ENCODE measurements at places on chromosomes 7 and 10. TPM values are rescaled to one million over a fixed set of nuclear protein-coding genes. Genes with fewer than 3 reads are reported as not detected.

DNA sequence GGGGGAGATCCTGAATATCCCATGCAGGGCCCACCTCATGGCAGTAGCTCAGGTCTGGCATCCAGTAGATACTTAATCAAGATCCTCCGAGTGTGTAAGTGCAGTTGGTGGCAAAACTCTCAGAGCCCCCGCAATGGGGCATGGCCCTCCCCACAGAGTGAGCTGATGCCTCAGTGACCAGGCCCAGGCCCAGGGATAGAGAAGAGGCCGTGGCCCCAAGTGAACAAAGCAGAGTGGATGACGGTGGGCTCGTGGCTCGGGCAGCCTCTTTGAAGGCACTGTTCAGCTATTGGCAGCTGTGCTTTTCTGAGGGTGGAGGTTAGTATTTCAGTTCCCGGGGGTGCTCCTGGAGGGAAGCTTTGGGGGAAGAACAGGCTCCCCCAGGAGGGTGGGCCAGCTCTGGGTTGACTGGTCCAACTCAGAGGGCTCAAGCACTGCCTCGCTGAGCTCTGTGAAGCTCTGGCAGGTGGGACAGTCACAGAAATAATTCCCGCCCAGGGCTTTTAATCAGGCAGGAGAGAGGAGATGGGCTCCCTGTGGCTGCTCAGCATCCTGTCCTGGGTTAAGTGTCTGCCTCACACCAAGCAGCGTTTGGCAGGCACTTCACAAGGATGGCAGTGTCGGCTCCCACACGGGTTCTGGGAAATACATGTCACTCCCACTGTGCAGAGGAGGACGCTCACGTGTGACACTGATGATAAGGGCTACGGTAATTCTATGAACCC is 583.6 kb downstream of the TCERG1L start:
- no peak for DNase-seq

DNA sequence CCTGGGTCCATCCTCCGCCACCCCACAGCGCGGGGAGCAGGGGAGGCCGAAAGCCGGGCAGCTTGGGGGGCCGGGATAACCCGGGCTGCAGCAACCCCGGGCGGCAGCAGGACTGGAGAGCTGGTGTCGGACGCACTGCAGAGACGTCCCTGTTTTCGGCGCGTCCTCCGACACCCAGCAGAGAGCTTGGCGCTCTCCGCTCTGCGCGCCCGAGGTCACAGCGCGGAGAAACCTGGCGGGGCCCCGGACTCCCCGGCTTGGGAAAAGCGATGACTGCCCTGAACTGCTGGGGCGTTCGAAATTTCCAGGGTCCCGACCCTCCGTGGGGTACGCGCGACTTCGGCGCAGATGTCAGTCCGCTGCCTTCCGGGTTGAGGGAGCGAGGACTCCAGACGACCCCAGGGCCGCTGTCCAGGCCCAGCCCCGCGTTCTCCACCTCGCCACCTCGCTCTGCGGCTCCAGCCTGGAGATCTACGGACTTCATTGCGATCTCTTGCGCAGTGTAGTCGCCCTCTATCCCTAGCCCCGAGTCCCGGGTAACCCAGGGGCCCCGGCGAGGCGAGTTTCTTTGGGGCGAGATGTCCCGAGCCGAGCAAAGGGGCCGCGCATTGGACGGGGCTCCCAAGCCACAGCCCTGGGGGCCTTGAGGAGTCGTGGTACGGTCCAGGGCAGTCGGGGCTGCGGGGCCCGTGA is 617 bp upstream of the FOXI2 start:
- DNase-seq: no peak

- DNase-seq: no peak
These were observed 203.4 kb downstream of the RAPGEF5 start for GRCh38 chr7:22153432-22154142.

GRCh38 chr7:88331322-88331721 is 24.6 kb upstream of the STEAP4 start:
- no peak for DNase-seq

DNA sequence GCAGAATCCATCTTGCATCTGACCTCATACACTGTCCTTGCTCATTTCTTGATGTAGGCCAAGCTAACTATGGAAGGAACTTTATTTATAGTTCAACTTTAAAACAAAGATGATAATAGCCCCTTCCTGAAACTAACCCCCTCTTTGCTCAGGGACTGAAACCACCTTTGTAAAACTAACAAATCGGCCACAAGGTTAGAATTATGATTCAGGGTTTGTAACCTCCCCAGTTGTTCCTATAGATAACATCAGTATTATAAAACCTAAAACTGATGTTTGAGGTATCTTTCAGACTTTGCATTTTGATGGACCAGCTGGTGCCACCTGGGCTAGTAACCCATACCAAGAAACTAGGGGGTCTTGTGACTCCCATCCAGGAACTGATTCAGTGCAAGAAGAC is 143.4 kb downstream of the SH2D4B start:
- no peak for DNase-seq

GRCh38 chr7:3042861-3043489 is 692 bp downstream of the CARD11 start:
- peak; percentile 36 for DNase-seq

DNA sequence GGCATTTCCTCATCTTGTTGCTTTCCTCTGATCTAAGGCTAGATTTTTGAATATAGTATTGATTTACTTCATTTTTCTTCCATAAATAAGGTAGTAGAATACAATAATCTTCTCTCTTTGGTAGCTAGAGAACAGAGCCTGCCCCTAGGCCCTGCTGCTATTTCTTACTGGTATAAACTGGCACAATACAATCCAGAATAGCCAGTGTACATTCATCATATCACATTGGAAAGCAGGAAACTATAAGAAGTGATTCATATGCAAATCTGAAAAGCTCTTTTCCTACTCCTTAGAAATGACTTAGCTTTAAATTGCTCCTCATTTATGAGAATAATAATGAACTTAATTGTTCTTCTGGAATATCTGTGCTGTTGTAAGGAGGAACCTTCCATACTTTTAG is 100.2 kb downstream of the KCND2 start:
- DNase-seq: peak; percentile 46

- DNase-seq: peak; percentile 90
These were observed 565.5 kb upstream of the IGFBP3 start for GRCh38 chr7:46486256-46487206.

GRCh38 chr10:100024748-100025147 is 15.0 kb upstream of the DNMBP start:
- DNase-seq: no peak

DNA sequence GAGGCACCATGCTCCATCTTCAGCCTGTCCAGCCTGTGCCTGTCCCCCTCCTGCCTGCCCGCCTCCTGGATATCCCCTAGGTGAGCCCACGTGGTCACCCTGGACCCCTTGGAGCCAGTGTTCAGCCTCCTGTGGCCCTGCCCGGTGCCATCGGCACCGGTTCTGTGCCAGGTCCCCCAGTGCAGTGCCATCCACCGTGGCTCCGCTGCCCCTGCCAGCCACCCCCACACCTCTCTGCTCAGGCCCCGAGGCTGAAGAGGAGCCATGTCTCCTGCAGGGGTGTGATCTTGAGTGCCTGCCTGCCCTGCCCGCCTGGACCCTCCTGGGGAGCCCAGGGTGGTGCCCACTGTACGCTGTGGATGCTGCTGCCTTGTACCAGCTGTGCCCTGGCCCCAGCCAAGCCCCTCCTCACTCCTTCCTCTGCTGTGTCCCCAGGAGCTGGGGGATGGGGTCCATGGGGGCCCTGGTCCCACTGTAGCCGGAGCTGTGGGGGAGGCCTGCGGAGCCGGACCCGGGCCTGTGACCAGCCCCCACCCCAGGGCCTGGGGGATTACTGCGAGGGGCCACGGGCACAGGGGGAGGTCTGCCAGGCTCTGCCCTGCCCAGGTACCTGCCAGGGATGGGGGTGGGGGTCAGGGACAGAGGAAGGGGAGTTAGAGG is 26.2 kb upstream of the ZNF862 start:
- DNase-seq: no peak

DNA sequence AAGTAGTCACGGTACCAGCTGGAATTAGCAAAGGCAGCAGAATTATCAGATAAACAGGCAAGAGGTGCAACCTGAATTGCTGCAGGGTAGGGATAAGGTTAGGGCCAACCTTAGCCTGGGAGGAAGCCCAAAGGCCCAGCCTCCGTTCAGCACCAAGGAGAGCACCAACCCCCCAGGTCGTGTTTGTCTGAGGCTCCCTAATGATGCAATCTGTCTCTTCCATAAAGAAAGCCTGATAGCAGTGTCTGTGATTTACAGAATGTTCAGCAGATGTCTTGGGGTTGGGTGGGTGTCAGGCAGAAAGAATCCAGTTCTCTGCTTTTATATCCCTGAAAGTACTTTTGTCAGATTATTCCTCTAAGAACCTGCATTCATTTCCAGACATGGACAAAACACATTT is 328.4 kb upstream of the AOAH start:
- peak; percentile 42 for DNase-seq

- no peak for DNase-seq
These were observed 32.2 kb downstream of the SPOCK2 start for GRCh38 chr10:72056113-72056512.

- DNase-seq: peak; percentile 98
These were observed 22.9 kb upstream of the NANOS1 start for GRCh38 chr10:119006451-119007210.

- peak; percentile 84 for DNase-seq
These were observed 41.9 kb downstream of the SYPL1 start for GRCh38 chr7:106070201-106070551.

GRCh38 chr7:74116356-74116755 is 32.8 kb downstream of the LIMK1 start:
- no peak for DNase-seq

DNA sequence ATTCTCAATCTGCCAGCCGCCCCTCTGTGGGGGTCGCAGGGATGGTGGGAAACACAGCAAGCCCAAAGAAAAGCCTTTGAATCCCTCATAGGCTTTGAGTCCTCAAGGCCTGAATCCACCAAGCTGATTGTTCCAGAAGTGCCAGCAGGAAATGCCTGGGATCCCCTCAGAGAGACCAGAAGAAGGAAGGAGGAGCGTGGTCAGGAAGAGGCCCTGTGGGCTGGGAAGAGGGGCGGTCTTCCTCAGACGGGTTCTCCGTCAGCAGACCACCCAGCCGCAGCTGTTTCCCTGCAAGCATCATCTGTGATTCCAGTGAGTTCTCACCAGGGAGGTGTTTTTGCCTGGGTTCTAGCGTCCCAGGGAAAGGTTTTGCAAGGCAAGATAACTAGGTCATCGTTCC is 190.0 kb upstream of the KLF6 start:
- no peak for DNase-seq

The GRM3 gene
- not detected for total RNA-seq

The CALML3 gene
- 1.0 TPM for total RNA-seq

The TRPV6 gene
- 0.26 TPM for total RNA-seq
